ENCODE measurements at places on chromosomes 7 and 10.

DNA sequence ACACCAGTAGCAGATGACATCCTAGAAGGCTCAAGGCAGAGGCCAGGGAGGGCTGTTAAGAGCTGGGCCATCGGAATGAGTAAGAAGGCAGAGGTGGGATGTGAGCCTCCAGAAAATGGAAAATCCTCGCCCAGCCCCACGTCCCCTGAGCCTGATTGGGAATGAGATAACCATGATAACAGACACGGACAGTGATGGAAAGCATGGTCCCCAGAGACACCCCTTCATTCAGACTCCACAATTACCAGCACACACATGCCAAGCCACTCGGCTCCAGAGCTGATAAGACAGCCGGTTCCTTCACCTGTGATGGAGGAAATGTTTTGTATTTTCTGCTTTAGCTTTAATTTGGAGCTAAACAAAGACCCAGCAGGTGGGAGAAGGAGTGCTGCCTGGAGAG lies 106.0 kb downstream of the GRID1 start:
- DNase-seq, result no peak

DNA sequence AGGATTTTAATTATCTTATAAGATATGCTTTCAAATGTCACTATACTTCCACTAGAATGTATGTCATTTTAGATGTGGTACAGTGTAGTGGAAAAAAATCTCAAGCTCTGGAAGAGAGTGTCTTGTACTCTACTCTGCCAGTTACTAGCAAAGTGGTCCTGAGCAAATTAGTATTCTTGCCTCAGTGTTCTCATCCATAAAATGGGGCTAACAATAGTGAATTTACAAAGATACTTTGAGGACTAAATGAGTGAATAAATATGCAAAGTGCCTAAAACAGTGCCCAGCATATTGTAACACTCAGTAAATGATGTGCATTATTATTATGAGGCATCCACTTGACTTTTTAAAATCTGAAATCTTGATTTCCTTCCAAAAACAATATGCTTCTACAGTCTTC lies 488.9 kb upstream of the PHF14 start:
- no peak for DNase-seq

GRCh38 chr7:11846361-11846955 lies 14.5 kb upstream of the THSD7A start:
- DNase-seq, result no peak

DNA sequence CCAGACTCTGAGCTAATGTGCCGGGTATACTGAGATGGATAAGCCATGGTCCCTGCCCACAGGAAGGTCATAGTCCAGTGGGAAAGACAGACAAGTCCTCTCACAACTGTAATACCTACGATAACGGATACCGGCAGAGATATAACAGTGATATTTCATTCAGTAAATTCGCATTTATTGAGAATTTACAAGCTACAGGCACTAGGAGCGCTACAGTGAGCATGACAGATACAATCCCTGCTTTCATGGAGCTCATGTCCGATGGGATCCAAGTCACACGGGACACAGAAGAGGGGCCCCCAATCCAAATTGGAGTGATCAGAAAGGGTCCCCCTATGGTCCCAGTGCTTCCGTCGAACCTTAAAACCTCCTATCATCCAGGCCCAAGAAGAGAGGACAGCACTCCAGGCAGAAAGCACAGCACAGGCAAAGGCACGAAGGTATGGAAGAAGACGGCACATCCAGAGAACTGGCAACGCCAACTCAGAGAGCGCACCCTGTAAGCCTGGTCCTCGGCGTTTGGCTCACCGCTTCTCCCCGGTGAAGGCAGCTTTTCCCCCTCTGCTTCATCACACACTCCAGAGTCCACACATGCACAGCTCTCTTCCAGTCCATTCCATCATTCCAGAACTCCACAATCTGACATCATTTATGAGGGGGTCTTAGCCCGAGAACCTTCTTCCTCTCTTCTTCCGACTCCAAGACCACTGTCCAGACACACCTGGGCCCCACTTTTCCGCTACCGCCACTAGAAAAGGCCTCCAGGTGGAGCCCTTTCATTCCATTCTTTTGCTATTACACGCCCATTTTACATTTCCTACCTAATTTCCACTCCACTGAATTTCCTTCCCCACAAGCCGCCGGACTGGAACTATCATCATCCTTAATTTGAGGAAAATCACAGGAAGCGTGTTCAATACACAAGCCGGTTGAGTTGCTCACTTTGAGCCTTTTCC lies 47.8 kb upstream of the NKX2-3 start:
- DNase-seq, result no peak

- DNase-seq, result no peak
These were observed 31.3 kb downstream of the FZD1 start for GRCh38 chr7:91295576-91295975.

Data from stimulated activated CD4-positive, alpha-beta T cell treated with anti-CD3 and anti-CD28 coated beads, Interleukin-4, amount 100 ng/mL, for 4 hours (primary cell).